Stimulated activated CD8-positive, alpha-beta memory T cell treated with anti-CD3 and anti-CD28 coated beads, Interleukin-2, amount 100 ng/mL, for 1 hour (primary cell): ENCODE measurements at places on chromosomes 16 and 17.

- no peak for DNase-seq
Observed at GRCh38 chr17:57255182-57255775, 1.0 kb upstream of the MSI2 start.

- DNase-seq, result no peak
Observed at GRCh38 chr17:51374209-51374608, 113.9 kb downstream of the UTP18 start.

DNA sequence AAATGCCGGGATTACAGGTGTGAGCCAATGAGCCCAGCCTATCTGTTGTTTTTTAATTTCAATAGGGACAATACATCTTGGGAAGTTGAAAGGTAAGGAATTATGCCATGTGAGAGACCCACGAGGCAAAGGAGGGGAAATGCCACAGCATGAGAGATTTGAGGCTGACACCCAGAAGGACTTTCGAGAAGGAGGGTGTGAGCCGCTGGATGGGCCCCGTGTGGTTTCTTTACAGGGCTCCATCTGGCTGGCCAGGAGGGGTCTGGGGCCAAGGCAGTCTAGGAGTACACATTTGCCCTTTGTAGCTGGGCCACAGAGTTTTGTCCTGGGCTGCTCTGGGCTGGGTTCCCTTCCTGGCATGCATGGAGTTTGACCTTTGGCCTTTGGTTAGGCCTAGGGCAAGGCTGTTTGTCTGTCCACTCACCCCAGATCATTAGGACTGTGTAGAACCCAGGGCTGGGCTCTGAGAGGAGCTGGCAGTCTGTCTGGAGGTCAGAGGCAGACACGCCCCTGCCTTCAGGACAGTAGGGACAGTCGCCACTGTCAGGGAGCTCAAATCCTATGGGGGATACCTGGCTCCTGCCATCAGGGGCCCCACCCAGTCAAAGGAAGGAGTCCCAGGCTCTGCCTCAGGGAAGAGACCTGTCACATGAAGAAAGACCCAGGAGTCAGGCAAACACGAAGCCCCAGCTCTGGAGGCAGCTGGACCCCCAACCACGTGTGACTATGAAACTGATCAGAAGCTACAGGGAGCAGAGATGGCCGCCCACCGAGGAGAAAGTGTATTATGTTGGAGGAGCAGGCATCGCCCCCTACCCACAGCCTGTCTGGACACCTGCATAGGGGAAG, 24.2 kb upstream of the NXPH3 start:
- DNase-seq, result no peak

DNA sequence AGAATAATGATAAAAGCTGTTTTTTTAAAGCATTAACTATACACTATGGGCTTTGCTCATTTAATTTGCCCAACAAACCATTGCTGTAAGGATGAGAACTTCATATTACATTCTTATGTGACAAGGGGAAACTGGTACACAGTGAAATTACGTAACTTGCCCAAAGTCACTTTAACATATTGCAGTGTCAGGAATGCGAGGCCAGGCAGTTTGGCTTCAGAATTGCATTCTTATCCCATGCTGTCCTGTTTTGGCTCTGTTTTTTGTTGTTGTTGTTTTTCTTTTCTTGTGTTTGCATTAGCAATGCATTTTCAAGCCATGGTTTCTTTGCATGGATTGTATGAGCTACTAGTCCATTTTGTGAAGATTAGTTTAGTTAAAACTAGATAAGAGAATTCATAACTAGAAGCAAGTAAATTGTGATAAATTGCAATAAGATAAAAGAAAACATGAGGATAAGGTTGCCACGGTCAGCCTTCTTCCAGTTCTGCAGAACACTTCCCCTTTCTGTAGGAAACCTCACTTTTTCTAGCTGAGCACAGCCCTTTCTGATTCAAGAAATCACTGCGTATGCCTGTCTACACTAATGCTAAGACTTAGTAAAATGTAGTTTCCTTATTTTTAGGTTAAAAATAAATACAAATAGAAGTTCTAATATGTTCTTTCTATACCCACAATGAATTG, 221.3 kb upstream of the KCNJ16 start:
- DNase-seq, result no peak

- no peak for DNase-seq
Observed at GRCh38 chr16:48347980-48348379, 37.2 kb downstream of the SIAH1 start.

DNA sequence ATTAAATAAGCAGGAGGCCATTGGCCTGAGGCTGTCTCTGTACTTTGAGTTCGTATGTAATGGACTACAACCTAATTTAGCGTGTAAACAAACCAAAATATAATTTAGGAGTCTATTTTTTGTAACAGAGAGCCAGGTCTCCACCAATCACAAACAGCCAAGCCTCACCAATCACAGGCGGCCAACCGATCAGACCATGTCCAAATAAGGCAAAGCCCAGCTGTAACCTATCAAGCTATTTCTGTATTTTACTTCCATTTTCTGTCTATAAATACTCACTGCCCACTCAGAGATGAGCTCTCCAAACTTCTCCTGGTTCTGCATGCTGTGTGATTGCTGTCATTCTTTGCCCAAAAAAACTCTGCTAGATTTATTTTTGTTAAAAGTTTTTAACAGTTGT, 322.7 kb downstream of the NPIPA8 start:
- no peak for DNase-seq

DNA sequence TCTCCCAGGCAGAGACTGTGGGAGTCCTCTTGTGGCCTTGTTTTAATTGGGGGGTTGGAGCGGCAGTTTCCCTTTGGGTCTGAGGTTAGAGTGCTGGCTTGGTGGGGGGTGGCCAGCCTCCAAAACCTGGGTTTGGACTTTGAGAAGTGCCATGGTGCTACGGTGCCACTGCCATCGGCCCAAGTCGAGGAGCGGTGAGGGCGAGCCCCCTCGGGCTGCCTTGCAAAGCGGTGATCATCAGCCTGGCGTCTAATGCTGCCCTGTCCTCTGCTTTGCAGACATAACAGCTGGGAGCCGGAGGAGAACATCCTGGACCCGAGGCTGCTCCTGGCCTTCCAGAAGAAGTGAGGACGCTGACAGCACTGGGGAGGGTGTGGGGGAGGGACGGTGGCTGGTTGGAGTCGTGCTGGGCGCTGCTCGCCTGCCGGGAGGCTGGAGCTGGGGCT, 1.2 kb downstream of the CBX2 start:
- no peak for DNase-seq

DNA sequence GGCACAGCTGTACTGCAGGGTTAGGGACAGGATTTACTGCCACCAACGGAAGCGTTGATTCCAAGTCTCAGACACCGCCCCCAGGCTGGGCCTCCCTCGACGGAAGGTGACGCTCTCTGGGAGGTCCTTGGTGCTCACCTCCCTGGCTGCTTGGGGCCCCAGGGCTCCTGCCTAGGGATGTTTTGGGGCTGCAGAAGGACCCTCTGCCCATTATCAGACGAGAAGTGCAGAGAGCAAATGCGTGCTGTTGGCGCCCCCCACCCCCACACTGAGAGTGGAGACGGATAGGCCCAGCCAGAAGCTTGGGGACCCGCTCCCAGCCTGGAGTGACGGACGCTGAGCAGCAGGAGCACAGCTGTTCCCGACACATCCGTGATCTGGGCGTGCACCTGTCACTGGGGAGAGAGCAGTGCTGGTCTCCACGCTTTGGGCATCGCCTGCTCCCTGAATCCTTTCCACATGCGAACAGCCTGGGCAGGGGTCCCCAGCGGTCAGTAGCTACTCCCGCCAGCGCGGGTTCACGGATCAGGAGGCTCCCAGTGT, 5.1 kb upstream of the SOX8 start:
- no peak for DNase-seq

DNA sequence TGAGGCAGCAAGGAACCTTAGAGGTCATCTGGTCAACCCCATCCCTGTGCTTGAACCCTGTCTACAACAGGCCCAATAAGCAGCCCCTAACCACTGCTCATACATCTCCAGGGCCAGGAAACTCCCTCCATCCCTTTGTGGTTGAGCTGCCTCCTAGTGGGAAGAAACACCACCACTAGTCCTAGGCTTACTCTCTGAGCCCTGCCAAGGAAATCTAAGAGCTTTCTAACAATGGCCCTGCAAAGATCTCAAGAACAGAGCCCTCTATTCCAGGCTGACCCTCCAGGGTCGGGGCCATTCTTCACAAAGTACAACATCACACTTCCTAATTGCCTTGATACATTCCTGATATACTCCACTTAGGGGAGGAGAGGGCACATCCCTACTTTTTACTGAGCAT, 5.8 kb downstream of the ACLY start:
- DNase-seq, result no peak

GRCh38 chr16:86714166-86714565, 135.8 kb downstream of the FOXL1 start:
- no peak for DNase-seq

DNA sequence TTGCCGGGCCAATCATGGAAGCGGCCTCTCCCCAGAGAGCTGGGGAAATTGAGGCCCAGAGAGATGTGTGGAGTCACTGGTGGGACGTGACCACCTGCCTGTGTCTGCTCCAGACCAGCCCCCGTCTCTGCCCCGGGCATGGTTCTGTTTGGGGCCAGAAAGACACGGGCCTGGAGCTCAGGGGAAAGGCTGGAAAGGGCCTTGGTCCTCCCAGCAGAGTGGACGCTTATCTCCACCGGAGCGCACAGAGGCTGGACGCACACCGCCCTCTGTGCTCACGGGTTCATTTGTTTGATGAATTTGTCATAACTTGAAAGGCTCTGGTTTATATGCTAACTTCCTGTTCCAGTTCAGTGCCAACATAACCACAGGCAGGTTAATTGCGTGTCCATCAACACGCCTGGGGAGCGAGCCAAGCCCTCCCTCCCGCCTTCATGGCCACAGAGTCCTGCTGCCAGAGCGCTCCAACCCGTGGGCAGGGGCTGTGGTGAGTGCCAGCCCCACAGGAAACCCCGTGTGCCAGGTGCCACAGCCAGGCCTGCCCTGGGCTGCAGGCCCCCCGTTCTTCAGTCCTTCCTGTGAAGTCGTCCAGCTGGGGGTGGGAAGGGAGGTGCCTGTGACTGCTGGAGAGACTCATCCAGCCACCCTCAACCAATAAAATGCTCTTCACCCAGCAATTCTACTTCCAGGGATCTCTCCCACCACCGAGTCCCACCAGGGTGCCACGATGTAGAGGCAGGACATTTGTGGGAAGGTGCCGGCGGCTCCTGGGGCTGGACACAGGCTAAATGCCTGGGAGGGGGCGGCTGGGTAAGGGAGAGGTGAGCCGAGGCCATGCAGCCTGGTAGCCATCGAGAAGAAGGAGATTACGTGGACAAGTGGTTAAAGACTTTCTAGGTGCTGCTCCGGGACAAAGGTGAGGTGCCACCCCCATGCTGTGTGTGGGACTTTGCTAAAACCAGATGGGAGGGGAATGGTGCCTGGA, 29.4 kb upstream of the BAHCC1 start:
- no peak for DNase-seq

- DNase-seq, result no peak
Observed at GRCh38 chr16:66085651-66086050, 280.8 kb upstream of the CDH5 start.

DNA sequence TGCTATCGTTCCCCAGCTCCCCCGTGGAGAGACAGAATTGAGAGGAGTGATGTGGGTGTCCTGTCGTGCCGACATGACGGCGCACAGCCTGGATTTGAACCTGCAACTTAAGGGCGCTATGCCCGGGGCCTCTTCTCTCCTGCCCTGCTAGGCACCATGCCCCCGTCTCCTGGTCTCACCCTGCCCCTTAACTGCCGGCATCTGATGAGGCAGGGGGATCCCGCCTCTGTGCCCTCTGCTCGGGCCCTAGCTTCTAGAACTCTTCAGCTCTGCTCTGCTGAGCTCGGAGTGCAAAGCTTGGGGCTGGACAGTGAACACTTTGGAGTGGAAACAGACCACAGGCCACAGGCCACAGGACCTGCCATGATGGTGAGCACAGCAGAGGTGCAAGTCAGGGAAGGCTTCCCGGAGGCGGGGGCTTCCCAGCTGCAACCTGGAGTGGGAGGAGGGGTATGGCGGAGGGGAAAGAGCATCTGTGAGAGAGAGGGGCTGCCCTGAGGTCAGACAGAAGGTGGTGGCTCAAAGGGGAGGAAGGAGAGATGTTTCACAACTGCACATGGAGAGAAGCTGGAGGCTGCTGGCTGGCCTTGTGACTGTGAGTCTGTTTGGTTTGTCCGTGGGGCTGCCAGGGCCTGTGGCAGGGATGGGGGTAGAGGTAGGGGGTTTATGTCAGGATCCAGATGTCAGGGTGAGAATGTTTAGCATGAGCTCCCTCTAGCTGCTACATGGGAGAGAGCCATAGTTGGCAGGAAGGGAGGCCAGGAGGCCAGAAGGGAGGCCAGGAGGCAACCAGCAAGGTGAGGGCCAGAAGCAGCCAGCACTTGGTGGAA, 107.8 kb downstream of the CRLF3 start:
- no peak for DNase-seq

DNA sequence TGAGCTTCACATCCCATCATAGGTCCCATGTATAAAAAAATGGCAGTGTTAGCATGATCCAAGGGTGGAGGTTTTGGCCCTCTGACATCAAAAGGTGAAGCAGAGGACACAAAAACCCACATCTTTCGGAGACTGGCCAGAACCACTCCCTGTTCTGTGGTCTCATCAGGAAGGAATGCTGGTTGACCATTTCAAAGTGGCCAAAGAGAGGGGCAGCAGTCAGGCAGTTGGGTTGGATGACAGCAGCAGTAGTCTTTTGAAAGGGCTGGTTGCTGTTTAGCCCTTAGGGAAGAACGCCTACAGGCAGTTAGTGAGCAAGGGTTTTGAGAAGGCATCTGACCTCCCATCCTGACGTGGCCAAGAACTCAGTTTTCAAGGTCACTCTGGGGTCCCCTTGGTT, 40.5 kb downstream of the LCMT1 start:
- no peak for DNase-seq

DNA sequence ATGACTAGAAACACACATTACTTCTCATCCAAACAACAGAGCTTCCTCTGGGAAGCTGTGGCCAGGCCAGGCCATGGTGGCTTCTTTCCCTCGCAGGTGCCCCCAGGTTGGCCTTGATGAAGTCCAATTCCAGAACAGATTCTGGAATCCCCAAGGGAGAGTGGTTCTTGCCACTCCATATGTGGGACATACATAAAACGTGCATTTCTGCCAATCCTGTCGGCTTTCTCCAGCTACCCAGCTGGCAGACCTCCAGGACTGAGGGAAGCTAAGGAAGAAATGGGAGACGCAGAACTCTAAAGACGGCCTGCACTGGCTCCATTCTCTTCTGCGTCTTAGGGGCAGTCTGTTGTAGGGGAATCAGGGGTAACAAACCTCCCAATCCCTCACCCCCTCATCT, 219.2 kb upstream of the CDH5 start:
- no peak for DNase-seq
